CD8-positive, alpha-beta memory T cell (primary cell): ENCODE measurements at places on chromosomes 16 and 17.

DNA sequence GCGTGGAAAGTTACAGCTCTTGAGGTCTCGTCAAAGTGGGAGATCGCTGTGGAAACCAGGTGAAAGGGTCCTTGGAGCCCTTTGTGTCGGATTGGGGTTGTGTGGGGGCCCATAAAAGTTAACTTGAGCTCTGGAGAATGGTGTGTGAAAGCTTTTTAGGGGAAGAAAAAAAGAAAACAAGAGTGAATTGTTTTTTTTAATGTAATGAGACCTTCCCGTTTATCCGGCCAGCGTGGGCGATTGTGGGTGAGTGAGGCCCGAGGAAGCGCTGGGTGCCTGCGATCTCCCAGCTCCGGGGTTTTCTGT lies 150.6 kb downstream of the MSI2 start:
- no peak for DNase-seq

- no peak for DNase-seq
Observed at GRCh38 chr17:79699386-79700036, 31.2 kb upstream of the ENPP7 start.

DNA sequence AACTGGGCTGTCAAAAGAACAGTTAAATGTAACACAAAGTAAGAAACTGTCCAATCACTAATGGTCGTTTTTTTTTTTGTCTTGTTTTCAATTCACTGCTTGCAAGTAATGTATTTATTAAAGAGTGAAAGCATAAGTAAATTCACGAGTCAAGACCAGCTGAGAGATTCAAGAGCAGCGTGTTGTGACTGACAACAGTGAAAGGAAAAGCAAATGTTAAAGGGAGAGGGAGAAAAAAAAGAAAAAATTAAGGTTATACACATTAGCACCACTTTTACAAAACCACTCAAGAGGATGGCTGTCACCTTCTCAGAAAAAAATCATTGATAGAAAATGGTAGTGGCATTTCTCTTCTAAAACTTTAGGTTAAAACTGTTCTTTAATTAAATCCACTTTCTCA lies 36.1 kb downstream of the GPATCH8 start:
- DNase-seq: no peak

- DNase-seq: no peak
Observed at GRCh38 chr16:80875616-80876015, 71.2 kb upstream of the CDYL2 start.

- no peak for DNase-seq
Observed at GRCh38 chr16:47019568-47019967, 46.1 kb upstream of the DNAJA2 start.

DNA sequence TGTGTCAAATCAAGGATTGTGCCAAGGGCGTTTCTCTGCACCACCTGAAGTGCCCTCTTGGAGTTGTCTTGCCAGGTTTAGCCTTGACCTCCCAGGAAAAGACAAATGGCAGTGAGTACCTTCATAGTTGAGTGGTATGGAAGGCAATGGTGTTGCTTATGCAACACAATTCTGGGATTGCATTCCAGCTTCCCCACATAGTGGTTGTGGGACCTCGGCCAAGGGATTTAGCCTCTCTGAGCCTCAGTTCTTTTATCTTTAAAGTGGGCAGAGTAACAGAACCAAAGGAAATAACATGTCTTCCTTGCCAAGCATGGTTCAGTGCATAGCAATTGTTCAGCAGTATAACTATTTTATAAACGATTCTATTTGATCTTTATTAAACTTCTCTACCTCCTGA lies 49.4 kb downstream of the CCDC42 start:
- no peak for DNase-seq

GRCh38 chr17:77479372-77480198 lies 338.8 kb downstream of the SEC14L1 start:
- DNase-seq: no peak

DNA sequence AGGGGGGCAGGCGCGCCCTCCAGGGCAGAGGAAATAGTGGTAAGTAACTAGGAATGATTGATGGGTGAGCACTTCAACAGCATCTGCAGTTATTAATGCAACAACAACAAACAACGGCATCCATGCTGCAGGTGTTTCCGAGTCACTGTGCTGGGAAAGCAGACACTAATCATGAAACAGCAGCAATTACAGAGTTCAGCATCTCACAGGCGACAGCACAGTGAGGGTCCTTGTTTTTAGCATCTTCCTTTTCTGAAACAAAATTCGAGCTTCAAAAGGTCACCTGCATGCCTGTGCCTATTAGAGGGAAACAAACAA lies 191.9 kb downstream of the SLC39A11 start:
- no peak for DNase-seq
